Stimulated activated CD4-positive, alpha-beta T cell treated with anti-CD3 and anti-CD28 coated beads, Interleukin-4, amount 100 ng/mL, for 1 hour (primary cell): ENCODE measurements at places on chromosomes 7 and 10.

GRCh38 chr10:128871671-128872231, 595.3 kb upstream of the MGMT start:
- no peak for DNase-seq

DNA sequence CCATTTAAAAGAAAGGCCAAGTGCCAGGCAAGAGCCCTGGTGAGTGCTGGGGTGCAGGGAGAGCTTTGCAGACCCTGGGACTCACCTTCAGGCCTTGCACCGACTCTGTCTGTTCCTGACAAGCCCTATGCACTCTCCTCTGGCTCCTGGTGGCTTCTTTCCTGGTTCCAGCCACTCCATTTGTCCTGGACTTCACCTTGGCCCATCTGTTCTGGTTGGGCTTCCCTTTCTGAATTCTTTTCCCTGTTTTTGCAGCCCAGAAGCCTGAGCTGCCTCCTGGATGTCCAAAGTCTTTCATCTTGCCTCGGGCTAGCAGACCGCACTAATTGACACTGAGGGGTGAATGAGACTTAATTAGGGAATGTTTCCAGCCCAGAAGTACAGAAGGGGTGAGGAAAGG, 60.5 kb downstream of the PYROXD2 start:
- DNase-seq, result no peak

GRCh38 chr7:44824894-44825526, 22.9 kb downstream of the H2AZ2 start:
- no peak for DNase-seq

DNA sequence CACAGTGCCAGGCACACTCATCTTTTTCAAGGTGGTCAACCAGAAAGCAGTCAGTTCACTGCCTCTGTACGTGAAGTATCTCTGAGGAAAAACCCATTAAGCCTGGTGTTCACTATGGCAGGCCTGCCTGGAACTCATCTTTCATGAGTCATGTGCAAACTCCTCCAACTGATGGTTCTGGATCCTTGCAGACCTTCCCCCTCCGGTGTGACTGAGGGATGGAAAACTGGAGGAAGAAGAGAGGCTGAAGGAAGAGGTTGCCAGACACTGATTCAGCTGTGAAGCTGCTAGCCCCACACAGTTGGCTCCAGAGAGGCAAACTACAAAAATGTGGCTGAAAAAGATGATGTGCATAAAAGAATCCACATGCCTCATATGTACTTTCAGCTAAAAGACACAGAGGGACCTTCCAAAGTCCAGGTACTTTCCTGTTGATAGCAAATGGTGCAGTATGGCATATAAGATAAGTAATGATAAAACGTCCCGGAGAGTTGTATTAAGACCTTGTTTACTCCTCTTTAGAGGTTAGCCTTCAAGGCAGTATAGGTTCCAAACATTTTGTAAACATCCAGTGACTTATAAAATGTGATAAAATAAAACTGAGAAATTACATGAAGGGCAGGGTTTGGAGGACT, 2.7 kb downstream of the CYP3A5 start:
- DNase-seq, result no peak

DNA sequence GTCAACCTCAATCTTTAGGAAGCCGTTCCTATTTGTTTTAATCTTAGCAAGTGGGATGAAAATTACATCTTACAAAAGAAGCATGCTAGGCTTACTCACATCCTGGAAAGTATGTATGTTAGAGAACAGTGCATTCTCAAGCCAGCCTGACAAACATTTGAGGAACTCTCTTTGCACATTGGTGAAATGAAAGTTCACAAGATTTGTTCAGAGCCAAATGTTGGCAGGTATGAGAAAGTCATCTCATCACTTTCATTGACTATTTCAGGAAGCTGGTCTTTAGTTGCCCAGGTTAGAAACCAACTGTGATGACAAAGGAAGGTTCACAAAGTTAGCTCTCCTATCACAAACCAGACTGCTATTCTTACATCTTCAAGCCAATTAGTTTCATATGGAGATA, 57.1 kb downstream of the ABCB1 start:
- DNase-seq, result no peak
